ENCODE measurements at places on chromosomes 5 and 9. TPM values are rescaled to one million over a fixed set of nuclear protein-coding genes. Genes with fewer than 3 reads are reported as not detected.

GRCh38 chr9:111630964-111631213, 245 bp upstream of the DNAJC25 start:
- no peak for DNase-seq

GRCh38 chr5:92976156-92976555, 604.9 kb downstream of the NR2F1-AS1 start:
- no peak for DNase-seq

GRCh38 chr5:177225798-177226197, 77.7 kb downstream of the RAB24 start:
- no peak for DNase-seq

FGF1 gene
- total RNA-seq, result 2.4 TPM

N4BP3 gene
- 0.05 TPM for total RNA-seq

HCN1 gene
- not detected for total RNA-seq
